ENCODE measurements at places on chromosomes 4 and X. TPM values are rescaled to one million over a fixed set of nuclear protein-coding genes. Genes with fewer than 3 reads are reported as not detected.
A peak's percentile ranks its signal among the peaks of the same experiment; 100 is the strongest.

Gene RIBC1
- total RNA-seq: 1.4 TPM

GRCh38 chr4:8039290-8039689 is 99.6 kb upstream of the AFAP1 start:
- no peak for DNase-seq

Gene ARR3
- total RNA-seq: not detected

Gene SSX1
- total RNA-seq: not detected

DNA sequence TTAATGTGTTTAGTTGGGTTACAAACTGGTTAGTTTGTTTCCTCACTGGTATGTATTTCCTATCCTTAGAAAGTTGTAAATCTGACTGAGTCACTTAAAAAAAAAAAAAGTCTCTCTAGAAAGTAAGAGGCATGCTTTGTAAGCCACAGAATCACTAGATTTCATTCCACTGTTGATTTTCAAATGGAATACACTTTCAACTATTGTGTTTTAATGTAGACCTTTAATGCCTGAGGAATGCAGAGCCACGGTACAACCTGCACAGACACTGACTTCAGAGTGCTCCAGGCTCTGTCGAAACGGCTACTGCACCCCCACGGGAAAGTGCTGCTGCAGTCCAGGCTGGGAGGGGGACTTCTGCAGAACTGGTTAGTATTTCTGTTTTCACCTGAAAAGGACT is 88.6 kb downstream of the HHIP start:
- no peak for DNase-seq

DNA sequence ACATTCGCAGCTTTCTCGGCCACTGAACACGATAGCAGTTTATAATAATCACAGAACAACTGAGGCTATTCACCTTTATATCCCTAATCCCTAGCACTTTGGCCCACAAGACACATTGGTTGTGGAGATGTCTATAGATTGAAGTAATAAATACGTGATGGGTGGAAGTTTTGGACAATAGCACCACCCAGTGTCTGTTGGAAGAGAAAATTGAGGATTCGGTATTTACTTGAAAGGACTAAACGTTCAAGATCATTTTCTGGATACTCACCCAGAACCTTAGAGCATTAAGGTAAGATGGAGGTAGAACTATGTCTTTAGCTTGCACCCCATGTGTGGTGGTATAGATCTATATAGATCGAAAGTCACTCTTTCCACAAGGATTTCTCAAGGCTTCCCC is 787 bp upstream of the TMSB15A start:
- no peak for DNase-seq

Gene GAGE12E
- not detected for total RNA-seq

Gene CDS1
- total RNA-seq: 21.3 TPM

DNA sequence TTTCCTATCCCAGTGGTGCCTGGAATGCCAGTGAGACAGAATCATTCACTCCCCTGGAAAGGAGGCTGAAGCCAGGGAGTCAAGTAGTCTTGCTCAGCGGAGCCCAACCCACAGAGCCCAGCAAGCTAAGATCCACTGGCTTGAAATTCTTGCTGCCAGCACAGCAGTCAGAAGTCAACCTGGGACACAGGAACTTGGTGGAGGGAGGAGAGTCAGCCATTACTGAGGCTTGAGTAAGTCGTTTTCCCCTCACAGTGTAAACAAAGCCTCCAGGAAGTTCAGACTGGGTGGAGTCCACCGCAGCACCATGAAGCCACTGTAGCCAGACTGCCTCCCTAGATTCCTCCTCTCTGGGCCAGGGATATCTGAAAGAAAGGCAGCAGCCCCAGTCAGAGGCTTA is 283.2 kb upstream of the CPEB2 start:
- no peak for DNase-seq

- peak; percentile 90 for DNase-seq
Observed at GRCh38 chrX:7147978-7148854, at the start of gene PUDP. TSS of gene PUDP (minus strand) at chrX:7148153. CDS start at chrX:7148113, 40 bp downstream.

GRCh38 chr4:3796960-3797359 is 30.8 kb downstream of the ADRA2C start:
- DNase-seq: no peak

DNA sequence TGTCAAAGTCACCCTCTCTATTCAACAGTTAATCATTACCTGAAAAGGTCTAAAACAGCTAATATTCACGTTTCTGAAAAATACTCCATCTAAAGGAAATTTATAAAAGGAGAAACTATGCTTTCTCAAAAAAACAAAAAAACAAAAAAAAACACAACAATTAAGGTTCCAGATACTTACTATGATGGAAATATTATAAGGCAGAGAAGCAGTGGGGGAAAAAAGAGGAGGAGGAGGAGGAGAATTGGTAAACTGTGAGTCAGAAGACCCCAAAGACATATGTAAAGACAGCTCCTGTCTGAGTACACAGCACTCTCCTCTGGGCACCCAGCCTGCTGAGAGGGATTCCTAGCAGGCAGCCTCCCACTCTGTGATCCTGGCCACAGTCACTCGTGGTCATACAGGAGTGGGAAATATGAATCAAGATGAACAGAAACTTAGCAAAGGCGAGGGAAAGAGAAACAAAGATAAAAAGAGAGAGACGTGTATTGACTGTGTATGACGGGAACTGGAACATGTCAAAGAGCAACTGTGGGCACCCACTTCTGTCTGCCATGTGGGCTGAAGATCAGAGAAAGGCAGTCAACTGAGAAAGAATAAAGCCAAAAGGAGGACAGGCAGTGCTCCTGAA is 12.5 kb downstream of the KLHL15 start:
- no peak for DNase-seq

Gene PABPC1L2A
- 10.9 TPM for total RNA-seq

DNA sequence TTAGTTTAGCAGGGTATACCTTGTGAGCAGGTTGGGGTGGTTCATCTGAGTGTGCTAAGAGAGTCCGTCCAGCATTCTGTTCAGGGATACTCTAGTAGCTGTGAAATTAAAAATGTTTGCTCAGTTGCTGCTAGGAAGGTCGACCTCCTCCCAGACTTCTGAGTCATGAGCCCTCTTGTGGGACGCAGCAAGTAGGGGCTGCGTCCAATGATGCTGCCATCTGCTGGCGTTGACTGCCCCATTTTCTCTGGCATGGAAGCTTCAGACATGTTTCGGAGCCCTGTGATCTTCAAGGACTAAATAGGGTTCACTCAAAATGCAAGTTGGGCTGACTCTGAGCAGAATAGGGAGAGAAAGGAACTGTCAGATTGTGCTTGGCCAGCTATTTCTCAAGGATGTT is 201.0 kb upstream of the ARSJ start:
- DNase-seq: no peak

Gene WDR13
- 158 TPM for total RNA-seq

GRCh38 chr4:180665994-180666824 is 1577.0 kb upstream of the TENM3 start:
- DNase-seq: no peak

GRCh38 chr4:41256740-41257256 is at the start of gene UCHL1:
TSS of gene UCHL1 (plus strand) at chr4:41256928. CDS start at chr4:41256977, 49 bp downstream.
- peak; percentile 92 for DNase-seq

Gene PRSS12
- 3.8 TPM for total RNA-seq

DNA sequence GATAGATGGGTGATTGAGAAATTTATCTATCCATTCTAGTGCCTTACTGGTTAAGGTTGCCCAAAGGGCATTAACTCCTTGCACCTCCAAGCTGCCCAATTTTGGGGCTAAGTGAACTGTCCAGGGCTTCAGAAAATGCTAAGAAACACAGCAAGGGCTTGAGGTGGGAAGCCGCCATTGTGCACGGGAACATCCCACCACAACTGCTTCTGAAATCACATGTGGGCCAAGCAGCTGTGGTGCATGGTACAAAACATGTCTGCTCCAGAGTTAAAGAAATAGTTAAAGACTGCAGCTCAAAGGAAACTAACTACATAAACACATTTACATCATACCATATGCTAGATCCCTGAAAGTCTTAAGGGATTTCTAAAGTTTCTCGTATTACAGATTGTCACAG is 144.3 kb upstream of the NDST3 start:
- no peak for DNase-seq

- DNase-seq: no peak
Observed at GRCh38 chrX:110087485-110088356, 84.8 kb downstream of the TMEM164 start.

Gene S100G
- total RNA-seq: not detected

DNA sequence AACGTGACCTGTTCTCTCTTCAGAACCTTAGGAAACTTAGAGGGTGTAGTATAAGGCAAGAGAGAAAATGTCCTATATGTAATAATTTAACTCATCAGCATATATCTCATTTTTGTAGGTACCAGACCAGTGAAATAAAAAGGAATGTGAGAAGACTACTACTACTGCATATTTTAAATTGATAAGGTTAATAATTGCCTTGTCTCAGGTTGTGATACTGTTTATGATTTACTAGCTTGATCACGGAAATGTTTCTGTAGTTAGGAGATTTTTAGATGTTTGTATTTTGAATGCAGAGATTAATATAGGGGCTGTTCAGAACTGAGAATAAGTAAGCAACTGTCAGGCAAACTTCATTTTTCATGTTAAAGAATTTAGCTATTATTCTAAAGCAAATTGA is 1563.4 kb downstream of the C4orf33 start:
- no peak for DNase-seq

Gene GLRB
- 47.9 TPM for total RNA-seq

DNA sequence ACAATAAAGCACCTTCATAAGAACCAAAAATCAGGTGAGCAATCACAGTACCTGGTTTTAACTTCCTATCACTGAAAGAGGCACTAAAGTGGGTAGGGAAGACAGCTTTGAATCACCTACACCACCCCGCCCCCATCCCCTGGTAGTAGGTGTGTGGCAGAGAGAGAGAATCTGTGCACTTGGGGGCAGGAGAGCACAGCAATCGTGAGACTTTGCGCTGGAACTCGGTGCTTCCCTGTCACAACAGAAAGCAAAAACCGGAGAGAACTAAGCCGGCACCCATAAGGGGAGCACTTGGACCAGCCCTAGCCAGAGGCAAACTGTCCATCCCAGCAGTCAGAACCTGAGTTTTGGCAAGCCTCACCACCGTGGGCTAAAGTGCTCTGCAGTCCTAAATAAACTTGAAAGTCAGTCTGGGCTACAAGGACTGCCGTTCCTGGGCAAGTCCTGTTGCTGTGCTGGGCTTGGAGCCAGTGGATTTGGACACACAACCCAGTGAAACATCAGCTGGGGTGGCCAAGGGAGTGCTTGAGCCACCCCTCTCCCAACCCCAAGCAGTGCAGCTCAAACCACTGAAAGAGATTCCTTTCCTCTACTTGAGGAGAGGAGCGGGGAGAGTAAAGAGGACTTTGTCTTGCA is 32.1 kb downstream of the NDUFB11 start:
- DNase-seq: no peak

GRCh38 chr4:8642651-8643321 is 50.2 kb downstream of the CPZ start:
- DNase-seq: no peak

Gene ADH4
- total RNA-seq: not detected

GRCh38 chrX:69110116-69110530 is 55.1 kb downstream of the PJA1 start:
- no peak for DNase-seq

Gene TMPRSS11F
- total RNA-seq: not detected

- DNase-seq: no peak
Observed at GRCh38 chr4:30264465-30264864, 455.7 kb upstream of the PCDH7 start.

Gene CT47A7
- total RNA-seq: not detected

Gene ADAM29
- 0.30 TPM for total RNA-seq

Gene TECRL
- not detected for total RNA-seq

- DNase-seq: no peak
Observed at GRCh38 chrX:118225711-118226428, 109.3 kb upstream of the KLHL13 start.

DNA sequence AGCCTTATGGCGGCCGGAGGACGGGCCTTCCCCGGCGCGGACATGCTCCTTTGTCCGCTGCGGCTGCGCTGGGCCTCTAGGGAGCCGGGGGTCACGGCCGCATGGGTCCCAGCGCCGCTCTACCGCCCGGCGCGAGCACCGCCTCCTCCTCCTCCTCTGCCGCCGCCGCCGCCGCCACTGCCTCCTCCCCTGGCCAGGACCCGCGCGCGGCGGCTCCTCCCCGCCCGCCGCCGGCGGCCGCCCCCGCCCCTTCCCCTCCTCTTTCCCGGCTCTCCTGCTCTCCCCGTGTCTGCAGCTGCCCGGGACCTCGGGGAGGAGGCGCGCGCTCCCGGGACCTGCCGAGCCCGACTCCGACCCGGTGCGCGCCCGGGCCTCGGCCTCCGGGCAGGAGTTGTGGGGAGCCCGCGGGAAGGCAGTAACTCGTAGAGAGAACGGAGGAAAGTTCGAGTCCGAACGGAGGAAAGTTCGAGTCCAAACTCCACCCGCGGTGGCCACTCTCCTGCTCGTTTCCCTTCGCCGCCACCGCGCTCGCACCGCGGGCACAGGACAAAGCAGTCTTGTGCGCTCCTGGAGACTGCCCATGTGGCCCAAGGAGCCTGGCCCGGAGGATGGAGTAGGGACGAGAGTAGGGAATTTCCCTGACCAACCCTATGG is at the start of gene ADGRA3:
Gene ADGRA3, minus strand, starts transcription at position 179 of the 654 bp plus-strand sequence. CDS start 282 bp downstream, outside the sequence.
- no peak for DNase-seq
